ENCODE measurements at places on chromosomes 7 and 10.

DNA sequence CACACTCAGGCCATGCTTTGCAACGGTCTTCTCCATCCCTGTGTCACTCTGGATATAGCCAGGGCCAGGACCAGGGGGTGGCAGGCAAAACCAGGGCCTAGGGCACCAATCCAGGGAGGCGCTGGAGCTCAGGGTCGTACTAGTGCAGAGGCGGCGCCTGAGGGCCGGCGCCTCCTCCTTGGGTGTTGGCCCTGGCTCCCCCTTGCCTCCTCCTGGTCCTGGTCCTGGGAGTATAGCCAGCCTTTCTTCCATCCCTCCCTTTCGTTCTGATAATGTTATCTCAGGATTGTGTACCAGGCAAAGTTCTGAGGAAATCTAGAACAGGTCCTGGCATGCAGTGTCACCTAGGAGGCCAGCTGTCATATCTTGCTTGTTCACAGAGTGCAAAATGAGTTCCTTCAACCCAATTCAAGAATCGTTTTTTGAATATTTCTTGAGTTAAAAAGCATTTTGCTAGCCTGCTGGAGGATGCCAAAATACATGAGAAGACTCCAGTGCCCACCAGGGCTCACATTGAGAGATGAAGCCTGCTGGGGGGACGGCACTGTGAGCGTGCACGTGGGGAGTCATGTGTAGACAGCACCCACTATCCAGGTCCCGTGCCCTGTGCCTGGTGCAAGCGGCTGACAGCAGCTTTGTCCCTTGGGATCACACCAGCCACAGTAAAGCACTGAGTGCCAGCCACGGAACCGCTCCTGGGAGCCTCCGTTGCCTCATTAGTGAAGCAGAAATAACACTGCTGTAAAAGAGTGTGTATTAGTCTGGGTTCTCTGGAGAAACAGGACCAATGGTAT is 106.9 kb upstream of the C7orf33 start:
- ATAC-seq: no peak

GRCh38 chr7:115478426-115478825 is 552.1 kb downstream of the TFEC start:
- ATAC-seq: no peak

- no peak for ATAC-seq
Observed at GRCh38 chr10:5502571-5503476, 3.5 kb upstream of the CALML5 start.

DNA sequence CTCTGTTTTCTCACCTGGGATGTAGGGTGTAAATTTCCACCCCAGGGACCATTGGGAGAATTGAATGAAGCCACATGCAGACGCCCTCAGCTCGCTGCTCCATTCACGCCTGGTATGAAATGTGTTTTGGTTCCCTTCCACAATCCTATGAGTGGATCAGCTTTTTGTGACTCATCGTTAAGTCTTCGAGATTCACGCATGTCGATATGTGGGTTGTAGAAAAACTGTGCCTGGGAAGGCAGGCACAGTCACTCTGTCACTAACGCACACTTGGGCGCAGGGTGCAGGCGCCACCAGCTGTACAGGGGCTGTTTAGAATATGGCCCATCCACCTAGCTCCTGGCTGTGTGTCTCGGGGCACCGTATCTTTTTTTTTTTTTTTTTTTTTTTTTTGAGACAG is 64.2 kb upstream of the SH2B2 start:
- ATAC-seq: no peak

DNA sequence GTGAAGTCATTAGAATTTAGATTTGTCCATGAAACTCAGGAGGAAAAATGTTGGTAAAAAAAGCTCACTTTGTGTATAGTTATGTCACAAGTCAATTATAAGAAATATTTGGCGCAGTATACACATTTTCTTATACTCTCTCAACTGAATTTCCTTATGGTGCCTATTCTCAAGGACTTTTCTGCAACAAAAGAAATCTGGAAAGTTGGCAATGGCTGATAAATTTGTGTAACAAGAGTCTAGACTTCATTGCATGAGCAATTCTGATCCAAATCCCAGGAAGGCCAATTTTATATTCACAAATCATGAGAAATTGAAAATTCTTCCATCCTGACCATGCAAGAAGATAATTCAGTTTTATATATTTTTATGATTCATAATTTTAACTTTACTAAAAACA is 35.7 kb downstream of the PPP1R3A start:
- no peak for ATAC-seq

GRCh38 chr7:78284945-78285344 is 486.4 kb downstream of the PHTF2 start:
- no peak for ATAC-seq

Measured in activated CD4-positive, CD25-positive, alpha-beta regulatory T cell treated with anti-CD3 and anti-CD28 coated beads, Interleukin-2, amount 50 U/mL, for 24 hours (primary cell).